Breast epithelium (tissue), 4 donors: ENCODE measurements at places on chromosomes 1 and 21.
A peak's percentile ranks its signal among the peaks of the same experiment; 100 is the strongest.

- DNase-seq, result no peak
These were observed 30.4 kb upstream of the CR2 start for GRCh38 chr1:207423560-207424292.

- DNase-seq, result no peak
These were observed 48.5 kb downstream of the RGS7 start for GRCh38 chr1:241308471-241308870.

GRCh38 chr1:155931332-155932038 lies 2.7 kb downstream of the KHDC4 start:
- no peak for DNase-seq

GRCh38 chr1:157774412-157774811 lies 2.5 kb downstream of the FCRL2 start:
- no peak for DNase-seq

- no peak for DNase-seq
These were observed 1382.2 kb upstream of the B3GALT2 start for GRCh38 chr1:194568610-194569009.

DNA sequence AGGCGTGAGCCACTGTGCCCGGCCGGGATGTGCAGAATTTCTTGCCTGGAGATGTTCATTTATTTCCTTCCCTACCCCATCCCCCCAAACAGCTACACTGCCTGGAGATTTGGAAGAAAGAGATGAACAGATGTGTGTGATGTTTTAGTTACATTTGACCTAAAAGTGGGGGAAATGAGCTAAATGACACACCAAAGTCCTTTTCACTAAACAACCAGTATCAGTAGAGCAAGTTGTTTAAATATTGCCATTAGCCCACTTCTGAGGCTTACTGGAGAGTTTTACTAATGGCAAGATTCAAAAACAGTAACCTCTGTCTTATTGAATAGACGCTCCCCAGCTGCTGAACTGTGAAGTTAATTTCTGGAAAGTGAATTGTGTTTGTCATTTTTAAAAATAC lies 100.1 kb downstream of the RUNX1 start:
- DNase-seq, result no peak

DNA sequence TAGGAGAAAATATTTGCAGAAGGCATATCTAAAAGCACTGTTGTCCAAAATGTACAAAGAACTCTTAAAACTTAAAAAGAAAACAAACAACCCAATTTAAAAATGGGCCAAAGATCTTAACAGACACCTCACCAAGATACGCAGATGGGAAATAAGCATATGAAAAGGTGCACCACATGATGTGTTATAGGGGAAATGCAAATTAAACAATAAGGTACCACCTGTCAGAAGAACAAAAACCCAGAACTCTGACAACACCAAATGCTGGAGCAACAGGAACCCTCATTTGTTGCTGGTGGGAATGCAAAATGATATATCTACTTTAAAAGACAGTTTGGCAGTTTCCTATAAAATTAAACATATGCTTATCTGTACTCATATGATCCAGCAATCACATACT lies 18.1 kb downstream of the SLC2A5 start:
- no peak for DNase-seq

DNA sequence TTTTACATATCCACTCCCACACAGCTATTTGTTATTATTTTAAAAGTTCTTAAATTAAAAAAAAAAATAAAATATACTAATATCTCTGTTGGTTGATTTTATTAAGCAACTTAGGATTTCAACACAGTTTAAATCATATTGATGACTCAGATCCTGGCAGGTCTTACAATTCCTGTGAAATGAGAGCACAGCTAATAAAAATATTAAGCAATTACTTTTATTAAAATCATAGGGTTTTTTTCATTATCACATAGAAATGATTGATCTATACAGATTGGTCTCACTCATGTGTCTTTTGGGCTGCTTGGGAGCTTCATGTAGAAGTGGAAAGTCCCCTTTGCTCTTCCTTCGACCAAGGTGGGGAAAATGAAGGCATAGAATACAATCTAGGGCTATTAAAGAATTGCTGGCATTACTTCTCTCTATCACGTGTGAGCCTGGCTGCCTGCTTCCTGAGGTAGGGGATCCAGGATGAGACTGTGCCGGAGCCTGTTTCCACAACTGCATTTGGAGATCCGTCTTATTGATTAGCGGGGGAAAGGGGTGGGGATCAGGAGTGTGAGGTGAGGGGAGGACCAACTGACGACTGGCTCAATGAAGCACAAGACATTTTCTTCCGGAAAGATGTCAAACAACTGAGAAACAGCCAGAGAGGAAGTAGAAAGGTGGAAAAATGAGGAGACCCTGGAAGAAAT lies 858.0 kb downstream of the USP25 start:
- DNase-seq, result peak; percentile 25

- DNase-seq, result no peak
These were observed 7.7 kb downstream of the C1orf226 start for GRCh38 chr1:162389021-162389818.

DNA sequence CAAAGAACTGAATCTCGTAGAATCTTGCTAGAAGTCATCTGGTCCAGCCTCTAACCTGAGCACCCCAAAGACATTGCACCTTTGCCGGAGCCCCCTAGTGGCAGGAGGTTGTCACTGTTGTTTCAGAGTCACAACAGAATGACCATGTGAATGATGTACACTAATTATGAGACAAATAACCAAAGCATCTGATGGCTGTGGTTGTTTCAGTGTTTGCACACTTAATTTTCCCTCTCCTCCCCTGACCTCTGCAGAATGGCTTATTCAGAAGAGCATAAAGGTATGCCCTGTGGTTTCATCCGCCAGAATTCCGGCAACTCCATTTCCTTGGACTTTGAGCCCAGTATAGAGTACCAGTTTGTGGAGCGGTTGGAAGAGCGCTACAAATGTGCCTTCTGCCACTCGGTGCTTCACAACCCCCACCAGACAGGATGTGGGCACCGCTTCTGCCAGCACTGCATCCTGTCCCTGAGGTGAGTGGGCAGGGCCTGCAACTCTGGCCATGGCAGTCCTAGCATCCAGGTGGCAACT lies 26.4 kb downstream of the TRAF5 start:
- no peak for DNase-seq

- no peak for DNase-seq
These were observed 494.7 kb upstream of the ADGRL2 start for GRCh38 chr1:81305997-81306452.

- no peak for DNase-seq
These were observed 45.4 kb downstream of the SMYD2 start for GRCh38 chr1:214326406-214326805.

DNA sequence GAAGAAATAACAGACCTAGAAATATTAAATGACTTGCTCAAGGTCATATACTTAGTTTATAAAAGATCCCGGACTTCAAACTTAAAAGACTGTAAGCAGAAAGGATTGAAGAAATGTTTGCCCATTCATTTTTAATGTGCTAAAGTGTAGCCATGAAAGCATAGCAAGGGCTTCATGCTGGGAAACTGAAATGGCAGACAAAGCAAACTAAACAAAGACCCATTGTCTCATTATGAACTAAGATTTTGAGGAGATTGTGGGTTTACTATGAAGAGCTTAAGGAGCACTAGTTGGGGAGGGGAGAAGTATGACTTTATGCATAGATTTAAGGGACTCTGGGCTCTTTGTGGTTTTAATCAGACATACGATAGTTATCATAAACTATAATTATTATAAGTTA lies 26.3 kb downstream of the ADAMTS1 start:
- no peak for DNase-seq

DNA sequence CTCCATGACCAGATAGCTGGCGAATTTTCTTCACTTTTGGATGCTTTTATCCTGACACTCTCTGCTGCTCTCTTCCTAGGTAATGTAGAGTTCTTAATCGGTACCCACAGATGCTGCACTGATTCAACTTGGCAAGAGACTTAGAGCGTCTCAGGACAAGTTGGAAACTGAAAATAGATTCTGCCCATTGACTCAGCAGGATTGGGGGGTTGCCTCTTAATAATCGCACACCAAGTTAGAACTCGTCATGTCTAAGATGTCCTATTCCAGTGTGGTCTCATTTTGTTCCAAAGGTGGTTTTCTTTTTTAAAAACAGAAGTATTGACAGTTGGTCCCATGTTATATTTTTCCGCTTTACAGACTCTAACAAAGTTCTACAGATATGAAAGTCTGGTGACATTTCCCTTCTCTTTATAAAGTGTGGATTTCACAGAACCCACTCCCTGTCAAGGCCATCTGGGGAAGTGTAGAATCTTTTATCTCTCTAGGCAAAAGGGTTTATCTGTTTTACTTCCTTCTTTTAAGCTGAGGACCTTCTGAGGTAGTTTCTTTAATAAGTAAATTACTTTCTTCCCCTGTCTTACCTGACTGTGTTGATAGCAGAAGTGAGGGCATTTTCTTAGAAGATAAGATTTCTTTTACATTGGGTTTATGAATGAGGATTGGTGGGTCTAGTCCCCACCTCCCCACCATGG lies 12.1 kb upstream of the DIPK1A start:
- no peak for DNase-seq

DNA sequence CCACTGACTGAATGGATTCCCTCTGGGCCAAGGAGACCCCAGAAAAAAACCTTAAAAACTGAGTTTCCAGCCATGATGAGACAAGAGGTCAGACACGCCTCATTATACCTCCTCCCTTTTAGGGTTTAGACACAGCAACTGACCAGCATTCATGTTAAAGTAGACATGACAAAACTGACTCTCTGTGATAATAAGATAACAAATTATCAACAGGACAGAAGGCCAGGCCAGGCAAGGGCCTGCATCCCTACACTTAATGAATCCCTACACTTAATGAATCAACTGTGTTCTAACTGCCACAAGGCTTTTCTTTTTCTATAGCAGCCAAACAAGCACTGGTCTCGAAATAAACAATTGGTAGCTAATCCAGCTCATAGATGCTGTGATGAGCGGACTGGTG lies 33.3 kb upstream of the FAM89A start:
- DNase-seq, result no peak
